RWPE1 (cell line): ENCODE measurements at places on chromosomes 4 and X.
A peak's percentile ranks its signal among the peaks of the same experiment; 100 is the strongest.

GRCh38 chrX:153819384-153820040 lies 10.8 kb downstream of the PDZD4 start:
- no peak for DNase-seq

DNA sequence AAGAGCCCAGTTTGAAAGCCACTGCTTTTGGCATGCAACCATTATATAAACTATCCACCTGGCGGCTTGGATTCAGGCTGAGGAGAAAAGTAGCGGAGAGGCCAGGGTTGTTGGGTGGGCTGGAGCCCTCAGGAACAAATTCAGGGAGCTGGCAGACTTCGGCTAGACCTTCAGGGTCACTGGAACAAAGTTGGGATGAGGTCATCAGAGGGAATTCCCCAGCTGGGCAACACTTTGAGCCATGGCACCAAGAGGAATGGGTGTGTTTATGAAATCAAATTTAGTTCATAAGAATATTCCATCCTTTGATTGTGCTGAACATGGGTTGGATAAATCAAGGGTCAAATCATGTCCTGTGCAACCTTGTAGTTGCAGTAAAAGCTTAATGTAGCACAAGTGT lies 22.0 kb downstream of the MTMR1 start:
- DNase-seq: no peak

DNA sequence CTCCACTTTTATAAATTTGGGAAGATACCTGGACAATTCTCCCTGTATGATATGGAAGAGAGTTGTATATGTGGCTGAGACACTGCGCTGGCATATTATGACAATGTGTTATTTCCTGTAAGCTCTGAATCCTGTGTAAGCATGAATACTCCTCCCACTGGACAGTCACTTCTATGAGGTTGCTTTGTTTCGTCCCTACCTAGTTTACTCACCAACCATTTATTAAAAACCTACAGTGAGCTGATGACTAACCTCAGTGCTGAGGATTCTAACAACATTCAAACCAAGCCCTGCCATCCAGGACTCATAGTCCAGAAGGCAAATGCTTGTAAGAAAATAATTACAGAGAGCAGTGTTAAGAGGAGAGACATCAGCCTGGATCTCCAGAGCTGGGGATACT lies 1632.9 kb upstream of the TENM3 start:
- DNase-seq: peak; percentile 29

DNA sequence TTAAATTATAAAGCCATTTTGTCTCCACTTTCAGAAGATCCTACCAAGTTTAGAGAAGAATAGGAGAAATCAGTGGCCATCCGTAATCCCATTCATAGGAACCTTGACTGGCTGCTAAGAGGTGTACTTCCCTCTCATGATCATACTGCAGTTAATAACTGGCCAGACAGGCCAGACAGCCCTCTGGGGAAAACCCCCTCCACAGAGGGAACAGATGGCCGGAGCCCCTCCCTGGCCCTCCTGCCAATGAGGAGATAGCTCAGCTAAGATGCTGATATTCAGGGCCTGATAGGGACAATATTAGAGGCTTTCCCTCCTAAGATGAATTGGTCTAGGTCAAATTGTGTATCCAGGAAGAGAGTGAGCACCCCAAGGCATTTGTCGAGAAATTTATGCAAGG lies 200.0 kb upstream of the MAOA start:
- DNase-seq: no peak

DNA sequence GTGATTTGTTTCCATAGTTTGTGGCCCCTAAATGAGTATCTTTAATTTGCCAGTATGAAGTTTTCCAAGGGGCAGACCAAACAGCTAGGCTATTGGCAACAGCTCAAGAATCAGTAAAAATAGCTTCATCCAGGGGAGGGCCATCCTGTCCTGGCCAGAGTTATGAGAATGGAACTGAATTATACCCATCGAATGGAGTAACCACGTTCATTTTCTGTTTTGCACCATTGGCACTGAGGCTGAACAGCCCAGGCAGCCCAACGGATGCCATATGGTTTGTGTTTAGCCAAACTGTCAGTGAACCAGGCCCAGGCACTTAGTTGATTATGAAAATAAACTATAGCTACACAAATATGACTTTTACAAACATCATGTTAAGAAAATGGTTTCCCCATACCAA lies 17.7 kb upstream of the ASB5 start:
- DNase-seq: no peak

DNA sequence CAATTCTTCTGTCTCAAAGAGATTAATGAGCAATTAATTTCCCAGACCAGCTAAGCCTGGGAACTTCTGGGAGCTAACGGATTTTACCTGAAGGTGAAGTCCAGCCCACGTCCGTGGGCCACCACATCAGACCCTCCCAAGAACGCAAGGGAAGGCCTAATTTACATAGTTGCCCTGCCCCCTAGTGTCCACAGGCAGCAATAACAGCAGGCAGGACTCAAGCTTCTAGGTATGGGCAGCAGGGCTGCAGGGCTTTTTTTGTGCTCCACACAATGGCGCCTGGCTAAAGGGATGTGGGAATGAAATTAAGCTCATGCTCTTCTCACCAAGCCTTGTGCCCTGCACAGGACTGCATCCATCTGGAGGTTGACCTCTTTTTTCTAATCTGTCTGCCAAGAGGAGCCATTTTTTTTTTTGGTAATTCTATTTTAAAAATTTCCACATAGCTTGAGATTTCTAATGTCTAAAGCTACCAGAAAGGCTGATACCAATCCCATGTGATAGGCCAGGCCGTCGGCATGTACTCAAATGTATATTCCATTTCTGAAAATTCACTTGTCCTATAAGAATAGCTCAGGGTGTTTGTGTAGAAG lies 111.9 kb upstream of the TMEM164 start:
- DNase-seq: peak; percentile 41

GRCh38 chrX:68072041-68072440 lies 361.3 kb downstream of the OPHN1 start:
- peak; percentile 1 for DNase-seq

DNA sequence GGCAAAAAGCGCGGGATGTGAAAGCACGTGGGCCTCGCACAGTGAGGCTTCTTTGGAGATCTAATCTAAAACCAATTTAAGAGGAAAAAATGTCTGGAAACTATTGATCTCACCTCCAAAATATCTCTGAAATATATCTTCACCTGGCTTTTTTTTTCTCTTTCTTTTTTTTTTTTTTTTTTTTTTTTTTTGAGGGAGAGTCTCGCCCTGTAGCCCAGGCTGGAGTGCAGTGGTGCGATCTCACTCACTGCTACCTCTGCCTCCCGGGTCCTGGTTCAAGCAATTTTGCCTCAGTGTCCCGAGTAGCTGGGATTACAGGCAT lies 383 bp upstream of the ZMAT1 start:
- DNase-seq: no peak
